ENCODE measurements at places on chromosomes 12 and 14. TPM values are rescaled to one million over a fixed set of nuclear protein-coding genes. Genes with fewer than 3 reads are reported as not detected.

HSPA2 gene
- 40.5 TPM for total RNA-seq

SIX1 gene
- total RNA-seq, result 4.8 TPM

CDC42BPB gene
- 92.4 TPM for total RNA-seq

PARP11 gene
- total RNA-seq, result 2.0 TPM

SDS gene
- total RNA-seq, result 0.40 TPM

BEGAIN gene
- total RNA-seq, result 7.2 TPM

PIWIL1 gene
- not detected for total RNA-seq

REM2 gene
- total RNA-seq, result 0.26 TPM

GRIP1 gene
- 2.0 TPM for total RNA-seq

FOXG1 gene
- 0.12 TPM for total RNA-seq

ACSM4 gene
- not detected for total RNA-seq

CLEC4D gene
- total RNA-seq, result not detected

TAS2R14 gene
- total RNA-seq, result 0.77 TPM

AICDA gene
- total RNA-seq, result 0.31 TPM

PTGES3 gene
- 351 TPM for total RNA-seq

ABCD2 gene
- not detected for total RNA-seq

FERMT2 gene
- 54.9 TPM for total RNA-seq

FGF23 gene
- total RNA-seq, result not detected

P2RX2 gene
- not detected for total RNA-seq

OTX2 gene
- not detected for total RNA-seq

FAM161B gene
- 1.3 TPM for total RNA-seq

Data from A549 treated with ZK216348 at 1 μM for 4 hours (cell line).